ENCODE measurements at places on chromosomes 6 and 20.

GRCh38 chr6:34451192-34451591 lies 14.7 kb upstream of the PACSIN1 start:
- no peak for DNase-seq

- DNase-seq: no peak
Measured at GRCh38 chr20:32805721-32806120, 14.0 kb upstream of the MAPRE1 start.

- no peak for DNase-seq
Measured at GRCh38 chr6:63821442-63821841, 185.8 kb downstream of the PHF3 start.

DNA sequence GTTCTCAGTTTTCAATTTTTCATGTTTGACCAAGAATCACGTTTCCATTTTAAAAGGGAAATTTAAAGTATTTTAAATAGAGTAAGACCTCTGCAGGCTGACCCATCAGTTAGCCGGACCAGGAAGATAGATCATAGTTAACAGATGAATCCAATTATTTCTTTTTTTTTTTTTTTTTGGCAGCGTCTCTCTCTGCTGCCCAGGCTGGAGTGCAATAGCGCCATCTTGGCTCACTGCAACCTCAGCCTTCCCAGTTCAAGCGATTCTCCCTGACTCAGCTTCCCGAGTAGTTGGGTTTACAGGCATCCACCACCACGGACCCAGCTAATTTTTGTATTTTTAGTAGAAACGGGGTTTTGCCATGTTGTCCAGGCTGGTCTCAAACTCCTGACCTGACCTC lies 256.7 kb upstream of the CNR1 start:
- DNase-seq: no peak

DNA sequence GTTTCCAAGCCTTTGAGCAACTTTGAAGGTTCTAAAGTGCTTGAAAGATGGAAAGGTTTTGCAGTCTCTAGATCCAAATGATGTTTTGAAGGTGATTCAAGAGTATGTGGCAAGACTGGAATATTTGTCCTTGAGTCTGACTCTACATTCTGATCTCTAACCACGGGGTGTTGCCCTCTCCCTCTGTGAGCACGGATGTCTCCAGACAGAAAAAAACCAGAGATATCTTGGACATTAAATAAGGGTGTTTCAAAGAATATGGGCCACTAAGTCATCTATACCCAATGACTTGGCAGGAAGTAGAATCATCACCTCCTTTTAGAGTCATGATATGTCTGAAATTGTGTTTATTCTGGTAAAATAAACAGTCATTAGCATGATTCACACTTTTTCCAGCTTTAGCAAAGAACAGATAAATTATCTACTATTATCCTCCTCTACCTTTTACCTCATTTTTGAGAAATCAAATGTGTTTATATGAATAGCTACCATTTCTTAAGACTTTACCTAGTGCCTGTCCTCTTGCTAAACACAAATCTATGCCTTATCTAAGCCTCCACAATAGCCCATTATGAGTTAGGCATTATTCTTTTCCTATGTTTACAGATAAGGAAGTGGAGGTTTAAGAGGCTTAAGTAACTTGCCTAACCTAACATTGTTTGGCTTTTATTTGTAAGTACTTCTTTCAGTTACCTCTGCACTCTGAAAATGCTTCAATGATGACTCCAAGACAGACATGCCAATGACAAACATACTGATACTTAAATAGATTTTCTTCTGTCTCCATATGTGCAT lies 384.4 kb downstream of the BMP2 start:
- DNase-seq: no peak

DNA sequence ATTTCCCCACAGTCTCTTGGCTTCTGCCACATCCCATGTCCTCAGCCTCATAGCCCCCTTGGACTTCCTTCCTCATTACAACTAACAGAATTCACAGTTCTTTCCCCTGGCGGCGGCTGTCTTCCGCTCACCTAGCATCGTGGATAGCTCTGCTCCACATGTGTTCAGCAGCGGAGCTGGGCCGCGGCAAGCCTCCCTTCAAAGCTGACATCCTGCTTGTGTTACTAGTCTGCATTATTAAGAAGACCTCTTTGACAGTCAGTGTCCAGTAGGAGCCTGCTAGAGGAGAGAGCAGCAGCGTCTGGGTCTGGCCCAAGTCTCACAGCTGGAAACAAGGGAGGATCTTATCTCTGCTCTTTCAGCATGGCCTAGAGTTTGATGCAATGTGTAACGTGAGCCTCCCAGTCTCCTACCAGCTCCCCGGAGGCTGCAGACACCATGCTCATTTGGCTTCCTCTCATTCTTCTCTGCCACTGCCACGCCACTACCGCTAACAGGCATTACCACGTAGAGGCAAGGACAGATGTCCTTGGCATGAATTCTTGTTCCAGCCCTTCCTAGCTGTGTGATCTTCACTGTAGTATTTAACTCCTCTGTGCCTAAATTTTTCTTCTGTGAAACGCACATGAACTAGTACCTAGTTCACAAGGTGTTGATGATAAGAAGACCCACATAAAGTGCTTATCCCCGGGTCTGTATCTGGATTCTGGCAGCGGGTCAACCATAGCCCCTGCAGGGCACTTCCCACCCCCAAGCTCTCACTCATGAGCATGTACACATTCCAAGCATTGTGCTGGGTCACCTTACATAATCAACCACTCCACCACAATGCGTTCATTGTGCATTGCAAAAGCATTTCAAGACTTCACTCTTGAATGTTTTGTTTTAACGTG lies 107.1 kb upstream of the BACH2 start:
- DNase-seq: no peak

DNA sequence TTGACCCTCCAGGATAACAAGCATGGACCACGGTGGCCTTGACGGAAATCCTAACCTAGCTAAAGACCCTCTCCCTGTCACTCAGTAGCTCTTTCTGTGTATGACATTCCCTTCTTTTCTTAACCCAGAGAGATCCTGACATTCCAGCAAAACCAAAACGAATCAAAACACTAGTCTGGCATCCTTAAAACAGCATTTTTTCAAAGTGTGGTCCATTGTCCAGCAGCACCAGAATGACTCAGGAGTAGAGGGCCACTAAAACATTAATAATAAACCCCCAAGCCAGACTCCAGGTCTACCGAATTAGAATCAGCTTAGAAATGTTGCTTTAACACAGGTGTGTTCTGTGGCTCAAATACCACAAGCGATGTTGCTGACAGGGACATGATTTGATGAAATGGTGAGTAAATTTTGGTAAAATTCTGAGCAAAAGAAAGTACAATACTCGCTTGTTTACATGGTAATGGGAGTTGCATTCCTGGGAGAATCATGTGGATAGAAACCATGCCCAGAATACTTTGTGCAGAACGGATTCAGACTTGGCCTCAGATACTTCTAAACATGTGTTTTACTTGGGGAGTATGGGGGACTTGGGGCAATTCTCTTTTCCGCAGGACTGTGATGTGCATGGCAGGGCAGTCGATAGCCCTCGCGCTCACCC lies 174.2 kb upstream of the KCNG1 start:
- DNase-seq: no peak

DNA sequence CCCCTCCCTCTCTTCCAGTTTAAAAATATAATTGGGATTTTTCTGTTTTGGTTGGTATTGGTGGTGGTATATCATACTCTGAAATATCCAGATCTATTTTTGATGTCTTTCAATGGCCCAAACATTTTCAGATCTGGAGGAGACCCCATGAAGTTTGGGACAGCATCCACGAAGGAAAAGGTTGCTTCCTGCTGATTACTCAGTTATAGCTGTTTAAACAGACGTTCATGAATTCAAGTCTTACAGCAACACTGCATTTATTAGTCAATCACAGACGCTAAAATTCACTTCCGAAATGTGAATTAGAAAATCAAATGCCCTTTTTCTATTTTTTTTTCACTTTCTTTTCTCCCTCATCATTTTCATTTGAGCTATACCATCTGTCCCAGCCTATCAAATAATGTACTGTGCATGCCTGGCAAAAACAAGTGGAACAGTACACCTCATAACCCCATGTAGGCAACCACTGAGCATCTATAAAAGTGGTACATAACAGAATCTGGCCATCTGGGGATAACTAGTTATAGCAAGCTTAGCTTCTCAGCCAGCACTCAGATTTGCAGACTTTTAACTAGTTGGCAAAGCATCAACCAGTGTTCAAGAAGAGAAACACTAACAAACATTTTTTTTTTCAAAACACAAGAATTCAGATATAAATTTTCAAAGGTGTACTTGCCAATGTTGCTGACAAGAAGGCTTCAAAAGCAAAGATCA lies 124.5 kb downstream of the HIVEP2 start:
- DNase-seq: no peak

- DNase-seq: no peak
Measured at GRCh38 chr6:39496915-39497314, 174.4 kb upstream of the KCNK16 start.

DNA sequence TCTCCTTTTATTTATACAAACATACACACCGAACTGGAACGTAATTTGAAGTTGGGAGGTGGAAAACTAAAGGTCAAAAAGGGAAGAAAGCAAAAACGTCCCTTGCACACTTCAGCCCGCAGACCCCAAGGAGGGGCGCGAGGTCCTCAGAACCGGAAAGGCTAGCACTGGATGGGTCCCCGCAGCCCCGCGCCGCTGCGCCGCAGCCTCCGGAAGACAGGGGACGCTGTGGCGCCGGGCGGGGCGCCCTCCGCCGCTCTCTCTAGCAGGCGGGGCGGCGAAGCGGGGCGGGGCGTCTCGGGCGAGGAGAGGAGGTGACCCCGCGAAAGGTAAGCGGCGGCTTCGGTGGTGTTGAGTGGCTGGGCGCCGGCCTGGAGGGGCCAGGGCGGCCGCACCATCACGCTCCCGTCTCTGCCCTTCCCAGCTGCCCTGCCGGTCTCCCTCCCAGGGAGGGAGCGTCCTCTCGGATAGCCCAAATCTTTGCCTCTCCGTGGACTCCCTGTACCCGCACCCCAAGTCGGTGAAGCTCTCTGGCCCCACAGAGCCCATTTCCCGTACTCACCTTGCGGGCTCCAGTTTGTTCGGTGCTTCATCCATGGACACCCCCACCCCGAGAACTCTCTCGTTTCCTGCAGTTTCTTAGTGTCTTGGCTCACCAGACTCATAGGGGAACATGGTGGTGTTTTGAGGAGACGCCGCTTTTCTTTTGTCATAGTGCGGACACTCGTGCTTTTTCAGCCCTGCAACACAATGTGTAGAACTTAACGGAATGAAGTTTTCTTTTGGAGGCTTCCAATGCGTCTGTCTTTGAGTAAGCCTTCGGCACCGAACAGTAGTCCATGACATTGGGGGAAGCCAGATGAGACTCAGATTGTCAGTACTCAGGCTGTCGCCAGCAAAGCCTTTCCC lies at the start of gene SMIM8:
TSS of gene SMIM8 (plus strand) at position 285 of the 909 bp plus-strand sequence. CDS start 14,444 bp downstream, outside the sequence.
- DNase-seq: peak; percentile 69

DNA sequence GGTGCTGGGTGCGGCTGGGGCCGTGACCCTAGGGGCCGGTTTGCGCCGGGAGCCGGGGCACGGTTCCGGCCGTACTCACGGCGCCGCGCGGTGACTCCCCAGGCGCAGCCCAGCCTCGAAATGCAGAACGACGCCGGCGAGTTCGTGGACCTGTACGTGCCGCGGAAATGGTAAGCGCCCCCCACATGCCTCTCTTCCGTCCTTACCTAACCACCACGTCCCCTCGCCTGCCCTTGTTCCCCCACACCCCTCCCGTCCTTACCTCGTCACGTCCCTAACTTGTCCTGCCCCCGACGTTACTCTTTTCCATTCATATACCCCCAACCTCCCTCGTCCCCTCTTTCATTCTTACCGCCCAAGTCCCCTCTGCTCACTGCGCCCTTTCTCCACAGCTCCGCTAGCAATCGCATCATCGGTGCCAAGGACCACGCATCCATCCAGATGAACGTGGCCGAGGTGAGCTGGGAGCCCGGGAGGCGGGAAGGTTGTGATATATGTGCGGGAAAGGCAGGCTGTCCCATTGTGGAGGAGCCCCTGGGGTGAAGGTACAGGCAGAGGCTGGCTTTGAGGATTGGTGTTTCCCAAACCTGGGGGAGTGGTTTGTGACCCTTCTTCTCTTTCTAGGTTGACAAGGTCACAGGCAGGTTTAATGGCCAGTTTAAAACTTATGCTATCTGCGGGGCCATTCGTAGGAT lies 463 bp downstream of the RPS21 start:
- no peak for DNase-seq

- no peak for DNase-seq
Measured at GRCh38 chr20:5539691-5540090, 210.5 kb upstream of the SHLD1 start.

DNA sequence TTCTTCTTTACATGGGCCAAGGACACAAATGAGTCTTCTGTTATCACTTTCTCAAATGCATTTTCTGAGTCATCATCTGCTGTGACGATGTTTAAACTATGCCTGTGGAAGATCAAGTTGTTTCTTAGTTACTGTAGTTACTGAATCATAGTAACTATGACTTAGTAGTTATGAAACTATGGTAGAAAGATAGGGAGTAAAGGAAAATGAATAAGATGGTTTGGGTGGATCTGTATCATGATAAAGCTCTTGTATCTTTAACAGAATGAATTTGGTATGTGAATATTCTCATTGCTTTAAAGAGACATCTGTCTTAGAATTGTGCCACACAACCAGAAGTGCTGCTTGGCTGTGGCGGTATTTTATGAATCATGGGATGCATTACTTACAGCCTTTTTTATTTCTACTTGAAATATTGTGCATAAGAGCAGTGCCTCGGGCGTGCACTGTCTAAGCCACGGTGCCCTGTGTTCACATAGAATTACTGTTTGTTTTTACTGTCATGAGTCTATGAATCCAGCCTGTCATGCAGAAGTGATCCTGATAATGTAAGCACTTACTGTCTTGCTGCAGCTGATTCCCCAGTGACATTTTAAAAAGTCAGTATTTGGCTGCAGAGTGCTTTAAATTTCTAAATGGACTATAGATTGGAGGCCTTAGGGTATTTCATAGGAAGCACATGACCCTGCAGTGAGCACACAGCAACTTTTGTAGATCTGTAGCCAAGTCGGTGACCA lies 215.2 kb downstream of the TMEM242 start:
- no peak for DNase-seq

GRCh38 chr6:112429226-112429625 lies 82.1 kb downstream of the RFPL4B start:
- no peak for DNase-seq
